ENCODE measurements at places on chromosomes 2 and 18.

DNA sequence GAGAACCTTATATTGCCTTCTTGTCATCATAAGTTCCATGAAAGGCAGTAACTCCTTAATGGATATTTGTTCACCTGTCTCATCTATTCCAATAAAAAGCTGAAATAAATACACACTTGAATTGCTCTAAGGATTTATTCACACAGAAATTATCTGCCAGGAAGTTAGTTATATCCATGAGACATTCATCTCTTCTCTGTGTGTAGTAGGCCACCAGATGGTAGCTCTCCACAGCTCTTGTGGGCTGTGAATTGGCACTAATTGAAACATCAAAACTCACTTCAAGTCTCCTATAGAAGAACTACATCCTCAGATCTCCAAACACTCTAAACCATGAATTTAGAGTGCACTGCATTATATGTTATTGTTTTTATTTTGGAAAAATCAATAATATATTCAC is 189.6 kb downstream of the DSC3 start:
- DNase-seq: no peak

DNA sequence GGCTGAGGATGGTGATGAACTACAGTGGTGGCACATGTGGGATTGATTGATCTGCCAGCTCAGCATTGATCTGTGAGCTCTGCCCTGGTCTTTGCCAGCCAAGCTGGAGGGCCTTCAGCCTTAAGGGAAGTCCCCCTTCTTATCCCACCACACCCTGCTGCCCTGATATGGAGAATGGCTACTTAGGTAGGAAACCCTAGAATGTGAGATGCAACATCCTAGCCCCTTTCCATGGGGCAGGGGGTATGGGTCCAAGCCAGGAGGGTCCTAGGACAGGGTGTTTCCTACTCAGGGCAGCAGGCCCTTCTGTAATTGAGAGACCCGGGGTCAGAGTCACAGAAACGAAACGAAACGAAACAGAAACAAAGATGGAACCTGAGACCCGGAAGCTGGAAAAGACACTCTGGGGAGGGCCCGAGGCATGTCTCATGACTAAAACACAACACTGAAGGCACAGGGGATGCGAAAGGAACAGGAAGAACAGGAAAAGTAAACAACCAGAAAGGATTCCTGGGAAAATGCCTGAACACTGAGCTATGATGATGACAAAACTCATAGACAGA is 16.9 kb upstream of the SULT1C2 start:
- no peak for DNase-seq

GRCh38 chr2:99279969-99280695 is 20.9 kb downstream of the LYG1 start:
- DNase-seq: no peak

DNA sequence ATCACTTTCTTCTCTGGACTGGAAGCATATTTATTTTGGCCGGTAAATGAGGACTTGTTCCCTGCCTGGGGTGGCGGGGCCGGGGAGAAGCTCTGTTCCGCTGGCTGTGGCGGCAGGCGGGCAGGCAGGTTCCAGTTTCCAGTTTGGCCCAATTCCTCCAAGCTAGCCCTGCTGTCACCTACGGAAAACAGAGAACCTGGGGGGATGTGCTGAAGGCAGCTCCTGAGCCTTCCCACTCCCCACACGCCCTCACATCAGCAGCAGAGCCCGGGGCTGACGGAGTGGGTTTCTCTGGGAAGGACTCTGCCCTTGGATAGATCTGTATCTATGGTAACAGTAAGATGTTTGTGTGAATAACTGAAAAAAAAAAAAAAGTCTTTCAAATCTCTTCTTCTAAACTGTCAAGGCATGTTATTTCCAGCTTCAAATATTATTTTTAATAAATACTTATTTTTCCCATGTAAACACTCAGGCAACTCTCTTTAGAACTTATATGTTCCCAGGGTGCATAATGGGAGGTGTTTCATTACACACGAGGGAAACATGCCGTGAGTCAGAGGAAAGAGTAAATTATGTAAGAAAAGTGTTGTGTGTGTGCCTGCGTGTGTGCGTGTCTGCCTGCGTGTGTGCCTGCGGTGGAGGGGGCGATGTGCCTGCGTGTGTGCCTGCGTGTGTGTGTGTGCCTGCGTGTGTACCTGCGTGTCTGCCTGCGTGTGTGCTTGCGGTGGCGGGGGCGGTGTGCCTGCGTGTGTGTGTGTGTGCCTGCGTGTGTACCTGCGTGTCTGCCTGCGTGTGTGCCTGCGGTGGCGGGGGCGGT is 116.1 kb upstream of the ZNF516 start:
- DNase-seq: no peak

- DNase-seq: no peak
Observed at GRCh38 chr2:2827761-2828221, 496.7 kb upstream of the MYT1L start.

GRCh38 chr2:8454797-8455196 is 227.1 kb upstream of the ID2 start:
- DNase-seq: no peak

DNA sequence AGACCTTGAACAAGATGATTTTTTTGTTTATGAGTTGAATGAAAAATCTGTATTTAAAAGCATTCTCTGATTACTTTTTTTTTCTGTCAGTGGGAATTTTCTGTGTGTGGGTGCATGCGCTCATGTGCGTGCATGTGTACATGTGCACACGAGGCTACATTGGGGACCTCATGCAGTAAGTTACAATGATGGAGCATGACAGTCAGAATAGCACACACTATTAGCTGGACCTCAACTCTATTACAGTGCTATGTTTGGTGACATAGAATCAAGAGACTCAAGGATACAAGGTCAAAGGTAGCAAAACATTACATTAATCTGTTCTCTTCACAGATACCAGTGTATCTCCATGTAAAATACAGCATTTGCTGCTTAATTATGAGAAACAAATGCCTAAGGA is 276.8 kb upstream of the FIGN start:
- DNase-seq: no peak

GRCh38 chr2:127604986-127605385 is 41.0 kb upstream of the GPR17 start:
- no peak for DNase-seq

GRCh38 chr2:224520064-224520463 is 65.1 kb downstream of the CUL3 start:
- no peak for DNase-seq

DNA sequence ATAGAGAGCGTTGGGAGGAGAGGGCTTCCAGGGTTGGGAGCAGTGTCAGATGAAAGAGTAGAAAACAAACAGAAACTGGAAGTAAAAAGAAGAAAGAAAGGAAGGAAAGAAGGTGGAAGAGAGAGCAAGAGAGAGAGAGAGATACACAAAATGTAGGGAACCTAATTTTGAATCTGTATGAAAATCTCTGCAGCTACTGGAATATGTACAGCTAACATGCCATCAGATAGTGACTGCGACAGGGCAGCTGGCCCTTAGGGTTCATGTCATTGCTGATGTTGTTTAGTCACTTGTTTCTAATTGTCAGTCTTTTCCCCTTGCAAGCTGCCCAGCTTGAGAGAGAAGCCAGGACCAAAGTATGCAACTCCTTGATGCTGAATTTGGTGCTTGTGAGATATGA is 85.8 kb downstream of the POLE4 start:
- no peak for DNase-seq

- no peak for DNase-seq
Observed at GRCh38 chr2:191791953-191792560, 54.8 kb downstream of the CAVIN2 start.

DNA sequence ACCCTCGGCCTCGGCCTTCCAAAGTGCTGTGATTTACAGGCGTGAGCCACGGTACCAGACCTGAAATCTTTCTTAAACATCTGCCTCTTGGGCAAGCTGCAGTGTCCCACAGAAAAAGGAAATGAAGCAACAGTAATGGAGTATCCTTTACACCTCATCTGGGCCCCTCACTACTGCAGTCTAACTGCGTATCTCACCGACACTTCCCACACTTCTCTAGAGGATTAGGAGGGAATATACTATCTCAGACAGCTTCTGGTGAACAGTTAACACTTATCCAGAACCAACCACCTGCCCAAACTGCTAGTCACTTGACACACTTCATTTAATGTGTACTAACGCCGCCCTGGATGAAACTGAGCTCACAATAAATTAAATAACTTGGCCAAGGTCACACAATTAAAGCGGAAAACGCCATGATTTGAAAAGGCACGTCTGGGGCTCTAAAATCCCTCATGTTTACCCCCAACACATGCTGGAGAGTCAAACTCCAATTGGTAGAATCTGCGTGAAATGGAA is 993 bp downstream of the COX7A2L start:
- DNase-seq: no peak

All from stimulated activated CD4-positive, alpha-beta T cell treated with anti-CD3 and anti-CD28 coated beads, Interleukin-4, amount 100 ng/mL, for 48 hours (primary cell).